NCI-H2029 (cell line): ENCODE measurements at places on chromosomes 2 and 18.

DNA sequence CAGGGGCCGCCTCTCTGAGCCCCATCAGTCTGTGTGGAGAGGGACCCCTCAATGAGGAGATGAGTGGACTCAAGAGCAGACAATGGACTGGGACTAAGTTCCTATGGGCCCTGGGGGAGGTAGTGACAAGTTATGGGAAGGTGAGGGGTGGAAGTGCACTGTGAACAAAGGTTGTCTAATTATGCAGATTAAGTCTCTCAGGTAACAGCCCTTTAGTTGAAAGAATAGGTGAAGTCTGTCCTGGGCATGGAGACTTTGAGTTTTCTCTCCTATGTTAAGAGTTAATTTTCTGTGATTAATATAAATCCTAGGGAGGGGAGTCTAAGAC is 243.8 kb downstream of the FAM210A start:
- DNase-seq = no peak

DNA sequence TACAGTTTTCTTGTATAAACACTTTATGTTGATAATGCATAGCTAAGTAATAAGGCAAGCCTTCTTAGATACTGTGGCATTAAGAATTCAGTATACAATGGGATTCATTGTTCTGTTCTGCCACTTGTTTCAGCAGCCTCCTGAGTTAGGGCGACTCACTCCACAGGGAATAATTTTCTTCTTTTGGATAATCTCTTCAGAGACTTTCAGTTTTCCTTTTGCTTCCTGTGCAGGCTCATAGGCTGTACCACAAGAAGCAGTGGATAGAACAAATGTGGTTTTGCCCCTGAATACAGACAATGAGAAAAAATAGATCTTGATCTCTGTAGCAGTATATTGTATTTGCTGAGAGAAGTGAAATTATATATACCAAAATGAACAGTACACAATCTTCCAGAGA is 298.0 kb downstream of the ZNF407 start:
- DNase-seq = no peak

DNA sequence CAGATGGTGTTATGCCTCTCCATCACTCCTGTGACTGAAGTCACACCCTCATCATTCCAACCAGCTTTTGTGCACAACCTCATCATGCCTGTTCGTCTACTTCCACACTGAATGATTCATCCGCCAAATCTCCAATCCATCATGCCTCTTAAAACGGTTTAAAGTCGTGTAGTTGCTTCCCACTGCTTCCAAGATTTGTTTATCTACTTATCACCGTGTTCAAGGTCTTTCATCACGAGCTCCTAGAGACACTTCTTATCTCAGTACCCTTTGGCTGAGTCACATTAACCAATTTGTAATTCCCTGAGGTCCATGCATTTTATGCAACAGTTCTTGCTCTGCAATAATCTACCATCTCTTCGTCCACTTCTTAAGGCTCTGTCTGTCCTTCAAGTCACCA is 592.3 kb upstream of the ID2 start:
- DNase-seq = no peak

- DNase-seq = no peak
Measured at GRCh38 chr2:112096098-112096497, 41.0 kb downstream of the TMEM87B start.

GRCh38 chr2:69375494-69376353 is 11.3 kb downstream of the GFPT1 start:
- DNase-seq = no peak

DNA sequence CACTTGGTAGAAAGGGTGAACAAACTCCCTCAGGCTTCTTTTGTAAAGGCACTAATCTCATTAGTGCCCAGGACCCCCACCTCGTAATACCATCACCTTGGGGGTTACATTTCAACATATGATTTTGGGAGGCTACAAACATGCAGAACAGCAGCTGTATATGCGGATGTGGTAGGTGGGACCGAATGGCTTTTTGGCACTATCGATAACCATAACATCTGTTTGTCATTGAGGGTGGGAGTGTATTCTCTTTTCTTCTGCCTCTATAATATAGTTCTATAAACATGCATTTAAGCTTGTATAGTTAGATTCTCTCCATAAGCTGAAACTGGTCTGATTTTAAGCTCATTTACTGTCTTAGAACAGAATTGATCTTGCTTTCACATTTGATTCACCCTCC is 239.1 kb upstream of the BOD1L2 start:
- DNase-seq = no peak

GRCh38 chr18:24923138-24923537 is 428.8 kb downstream of the ZNF521 start:
- DNase-seq = no peak

GRCh38 chr2:160650196-160651118 is 156.8 kb upstream of the RBMS1 start:
- DNase-seq = no peak

- DNase-seq = no peak
Measured at GRCh38 chr2:150567771-150568301, 80.4 kb upstream of the RND3 start.

GRCh38 chr2:137929519-137929916 is 34.8 kb upstream of the HNMT start:
- no peak for DNase-seq

GRCh38 chr2:217901400-217901799 is 101.4 kb downstream of the TNS1 start:
- no peak for DNase-seq

- DNase-seq = no peak
Measured at GRCh38 chr2:225841314-225841713, 441.8 kb downstream of the NYAP2 start.

- DNase-seq = no peak
Measured at GRCh38 chr2:212284166-212284565, 254.4 kb downstream of the ERBB4 start.

- DNase-seq = no peak
Measured at GRCh38 chr2:234075947-234076346, 25.4 kb downstream of the SPP2 start.

- DNase-seq = no peak
Measured at GRCh38 chr18:9066358-9066757, 36.1 kb upstream of the NDUFV2 start.

DNA sequence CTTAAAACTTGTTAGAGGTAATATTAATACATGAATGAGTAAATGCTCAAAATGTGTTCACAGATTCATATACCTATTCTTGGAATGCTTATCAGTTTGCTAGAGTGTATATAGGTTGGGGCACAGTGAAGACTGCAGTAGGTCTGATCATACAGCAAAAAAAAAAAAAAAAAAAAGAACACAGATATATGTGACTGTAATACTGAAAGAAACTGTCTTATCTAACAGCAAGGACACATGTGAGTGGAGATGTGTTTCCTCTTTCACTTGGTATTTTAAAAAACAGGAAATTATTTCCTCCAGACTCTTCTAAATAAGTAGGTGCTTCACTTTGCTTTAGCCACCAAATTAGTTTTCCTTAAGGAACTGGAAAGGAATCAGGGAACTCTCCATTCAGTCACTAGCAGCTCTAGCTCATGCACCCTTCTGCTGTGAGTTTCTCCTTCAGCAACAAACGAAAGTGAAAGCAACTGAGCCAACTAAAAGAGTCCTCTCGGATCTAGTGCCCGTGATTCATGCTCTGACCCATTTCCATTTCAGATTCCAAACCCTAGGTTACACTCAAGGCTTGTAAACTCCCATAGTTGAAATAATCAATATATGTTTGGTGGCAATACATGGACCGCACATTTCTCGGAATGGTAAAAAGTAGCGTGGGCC is 98.5 kb downstream of the DSEL start:
- no peak for DNase-seq

GRCh38 chr2:3571284-3571683 is 3.8 kb upstream of the RPS7 start:
- DNase-seq = no peak

DNA sequence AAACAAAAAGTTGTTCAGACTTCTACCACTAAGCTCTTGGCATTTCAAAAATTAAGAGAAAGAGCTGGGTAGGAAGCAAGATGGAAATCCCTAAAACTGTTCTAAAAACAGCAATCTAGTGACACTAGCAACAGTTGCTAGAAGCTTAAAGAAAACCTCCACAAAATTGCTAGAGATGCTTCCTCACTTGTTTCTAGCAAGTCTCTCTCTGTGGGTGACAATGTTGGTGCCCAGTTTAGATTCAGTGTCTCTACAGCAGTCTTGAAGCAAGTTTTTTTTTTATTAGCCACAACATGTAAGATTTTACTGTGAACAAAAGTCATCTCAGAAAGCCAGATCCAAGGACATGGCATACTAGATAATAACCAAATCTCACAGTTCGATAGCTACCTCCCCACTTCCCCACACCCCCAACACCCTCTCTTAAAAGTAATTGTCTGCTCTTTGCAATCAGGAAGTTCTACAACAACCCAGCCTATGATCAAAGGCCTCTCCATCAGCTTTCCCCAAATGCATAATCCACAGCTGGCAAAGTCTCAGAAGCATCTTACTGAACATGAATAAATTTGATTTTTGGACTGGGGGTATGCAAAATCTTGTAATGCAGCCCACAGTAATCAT is 70.0 kb downstream of the ANKRD44 start:
- no peak for DNase-seq

GRCh38 chr2:99554238-99554637 is 64.4 kb upstream of the REV1 start:
- no peak for DNase-seq
